ENCODE measurements at places on chromosomes 16 and 17.
A peak's percentile ranks its signal among the peaks of the same experiment; 100 is the strongest.

DNA sequence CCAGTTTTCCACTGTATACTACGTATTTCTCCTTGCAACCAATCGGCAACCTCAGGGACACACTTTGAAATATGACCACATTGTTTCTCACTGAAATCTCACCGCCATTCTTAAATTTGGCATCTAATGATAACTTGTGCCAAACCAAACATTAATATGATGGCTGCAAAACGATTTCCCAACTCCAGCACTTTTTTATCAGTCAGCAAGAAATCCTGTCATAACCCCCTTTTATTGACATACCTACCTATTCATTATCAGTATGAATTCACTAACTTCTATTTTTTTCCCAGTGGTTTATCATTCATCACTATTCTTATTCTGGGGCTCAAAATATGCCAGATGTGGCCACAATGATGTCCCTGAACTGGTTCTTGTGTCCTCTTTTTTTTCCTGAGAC, 15.8 kb downstream of the MBTD1 start:
- no peak for DNase-seq

GRCh38 chr17:76271669-76272540, 6.8 kb downstream of the UBALD2 start:
- DNase-seq: no peak

DNA sequence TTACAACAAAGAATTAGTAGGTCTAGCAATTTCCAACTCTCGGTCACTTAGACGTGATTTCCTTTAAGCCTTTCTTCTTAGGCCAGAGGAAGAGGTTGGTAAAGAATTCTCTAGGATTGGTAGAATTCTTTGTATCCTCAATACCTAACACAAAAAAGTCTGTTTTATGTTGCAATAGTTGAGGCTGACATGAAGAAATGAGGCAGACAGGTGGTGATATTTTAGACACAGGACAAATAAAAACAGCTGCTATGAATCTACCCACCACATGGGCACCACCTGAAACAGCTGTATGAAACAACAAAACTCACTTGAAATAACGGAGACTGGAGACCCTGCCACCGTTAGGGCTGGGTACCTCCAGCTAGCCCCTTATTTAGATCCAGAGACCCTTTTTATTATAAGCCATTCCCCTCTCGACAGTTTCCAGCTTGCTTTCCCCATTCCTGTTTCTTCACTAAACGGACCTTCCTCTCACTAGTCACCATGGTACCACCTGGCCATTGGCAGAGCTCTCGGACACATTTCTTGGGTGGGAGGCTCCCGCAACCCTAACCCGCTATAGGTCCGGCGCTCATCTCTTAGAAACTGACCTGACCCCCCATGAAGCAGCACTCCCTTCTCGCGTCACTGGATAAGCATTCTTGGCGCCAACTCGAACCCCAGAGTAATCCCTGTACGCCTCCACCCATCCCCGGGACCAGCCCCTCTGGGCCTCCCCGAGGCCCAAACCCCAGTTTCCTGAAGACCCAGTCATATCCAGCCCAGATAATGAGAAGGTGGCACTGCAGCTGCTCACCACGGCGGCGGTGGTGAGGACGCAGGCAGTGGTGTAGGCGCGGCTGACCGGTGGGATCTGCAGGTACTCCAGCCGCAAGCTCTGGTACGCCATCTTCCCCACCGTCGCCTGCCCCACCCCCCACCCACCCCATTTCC, at the start of gene DERL2:
DERL2 (minus strand) TSS at position 909 of the 936 bp plus-strand sequence; CDS start at position 892, 17 bp downstream.
- DNase-seq: no peak

DNA sequence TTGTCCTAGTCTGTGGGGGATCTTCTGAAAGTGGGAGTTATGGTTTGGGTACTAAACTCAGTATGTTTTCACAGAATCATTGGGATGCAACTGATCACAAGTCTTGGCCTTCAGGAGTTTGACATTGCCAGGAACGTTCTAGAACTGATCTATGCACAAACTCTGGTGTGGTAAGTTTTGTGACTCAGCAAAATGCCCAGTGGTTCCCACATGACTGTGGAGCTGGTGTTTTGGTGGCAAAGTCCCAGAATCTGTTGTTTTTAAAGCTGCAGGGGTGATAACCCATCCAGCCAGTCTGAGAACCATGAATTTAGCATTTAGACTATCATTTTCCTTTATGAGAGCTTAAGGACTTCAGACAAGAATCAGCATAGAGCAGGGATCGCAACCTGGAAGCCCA, 40.6 kb downstream of the GDE1 start:
- DNase-seq: no peak

DNA sequence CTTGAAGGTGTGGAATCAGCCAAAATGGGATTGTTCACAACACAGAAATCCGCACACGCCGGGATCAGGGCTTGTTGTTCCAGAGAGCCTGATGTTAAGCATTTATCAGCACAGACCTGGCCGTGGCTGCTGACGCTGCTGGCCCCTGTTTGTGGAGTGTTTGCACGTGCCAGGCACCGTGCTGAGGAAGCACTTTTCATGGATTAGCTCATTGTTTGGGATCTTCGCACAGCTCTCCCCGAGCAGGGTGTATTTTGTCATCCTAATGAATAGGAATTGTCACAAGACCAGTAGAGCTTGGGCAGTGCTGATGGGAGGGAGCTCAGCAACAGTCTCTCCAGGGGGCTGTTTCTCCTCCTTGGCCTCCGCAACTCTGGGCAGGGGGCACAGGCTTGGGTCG, 160.4 kb upstream of the PLCG2 start:
- no peak for DNase-seq

GRCh38 chr17:48128400-48128799, 20.8 kb downstream of the SNX11 start:
- no peak for DNase-seq

DNA sequence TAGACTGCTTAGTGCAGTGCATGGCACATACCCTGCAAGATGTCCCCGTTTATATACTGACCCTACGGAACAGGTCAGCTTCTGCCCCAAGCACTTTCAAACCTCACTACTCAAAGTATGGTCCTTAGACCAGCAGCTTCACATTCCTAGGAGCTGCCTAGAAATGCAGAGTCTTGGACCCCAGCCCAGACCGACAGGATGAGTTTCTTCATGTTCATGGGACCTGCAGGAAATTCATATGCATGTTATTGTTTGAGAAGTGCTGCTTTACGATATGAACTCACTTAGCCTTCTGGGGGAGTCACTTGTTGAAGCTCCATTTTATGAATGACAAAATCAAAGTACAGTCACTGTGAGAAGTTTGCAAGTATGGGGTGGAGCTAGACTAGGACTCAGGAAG, 82.6 kb downstream of the DYNLRB2 start:
- DNase-seq: no peak

- DNase-seq: no peak
Observed at GRCh38 chr17:68319410-68320162, 28.3 kb downstream of the ARSG start.

DNA sequence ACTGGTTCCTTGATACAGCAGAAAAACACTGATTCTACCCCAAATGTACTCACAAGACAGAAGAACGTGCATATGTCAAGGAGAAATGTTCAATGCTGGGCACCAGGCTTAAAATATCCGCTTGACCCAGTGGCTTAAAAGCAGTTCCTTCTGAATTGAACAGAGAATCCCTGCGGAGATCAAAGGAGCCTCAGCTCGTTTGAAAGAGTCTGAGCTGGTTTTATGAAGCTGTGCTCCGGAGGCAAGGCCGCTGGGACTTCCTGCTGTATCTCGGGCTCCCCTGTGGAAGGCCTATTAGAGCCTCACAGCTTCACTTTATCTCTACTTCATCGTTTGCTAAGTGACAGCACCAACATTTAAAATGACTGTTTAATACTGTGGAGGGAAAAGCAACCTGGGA, 2.2 kb downstream of the LMF1 start:
- DNase-seq: no peak

GRCh38 chr16:57728336-57729181, 7.0 kb upstream of the KATNB1 start:
- DNase-seq: no peak

- no peak for DNase-seq
Observed at GRCh38 chr16:88549671-88550245, 20.4 kb upstream of the ZC3H18 start.

- DNase-seq: no peak
Observed at GRCh38 chr17:67868176-67868575, 42.9 kb downstream of the BPTF start.

- no peak for DNase-seq
Observed at GRCh38 chr17:82278786-82279391, 5.4 kb upstream of the CSNK1D start.

- DNase-seq: no peak
Observed at GRCh38 chr17:80105762-80106161, 4.4 kb downstream of the GAA start.

DNA sequence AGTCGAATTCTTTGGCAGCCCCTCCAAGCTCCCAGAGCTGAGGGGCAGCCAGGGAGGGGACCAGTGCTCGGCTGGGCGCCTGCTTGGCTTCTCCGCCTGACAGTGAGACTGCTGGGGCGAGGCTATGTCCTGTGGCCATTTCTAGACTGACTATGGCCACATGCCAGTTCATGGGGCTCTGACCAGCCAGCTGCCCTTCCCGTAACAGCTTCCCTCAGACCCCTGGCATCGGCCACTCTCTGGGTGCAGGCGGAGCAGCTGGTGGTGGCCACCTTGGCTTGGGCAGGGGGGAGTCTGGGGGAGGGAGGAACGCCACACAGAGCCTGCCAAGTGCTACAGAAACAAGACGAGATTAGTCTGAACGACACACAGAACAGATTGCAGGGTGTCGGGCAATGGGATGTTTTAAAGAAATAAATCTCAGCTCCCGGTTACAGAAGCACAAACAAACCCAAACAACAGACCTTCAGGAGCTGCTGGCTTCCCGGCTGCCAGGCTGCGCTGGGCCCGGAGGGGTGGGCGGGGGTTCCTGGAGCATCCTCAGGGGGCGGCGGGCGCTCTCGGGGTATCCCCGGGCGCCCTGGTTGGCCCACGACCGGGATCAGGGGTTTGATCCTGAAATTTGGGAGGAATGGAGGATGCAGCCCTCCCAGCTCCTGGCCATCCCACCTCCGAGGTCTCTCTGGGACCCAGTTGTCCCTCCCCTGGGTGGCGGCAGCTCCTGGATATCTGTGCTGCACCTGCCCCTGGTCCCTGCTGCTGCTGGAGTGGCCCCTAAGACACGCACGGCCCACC, 34.5 kb downstream of the TBC1D16 start:
- DNase-seq: no peak

DNA sequence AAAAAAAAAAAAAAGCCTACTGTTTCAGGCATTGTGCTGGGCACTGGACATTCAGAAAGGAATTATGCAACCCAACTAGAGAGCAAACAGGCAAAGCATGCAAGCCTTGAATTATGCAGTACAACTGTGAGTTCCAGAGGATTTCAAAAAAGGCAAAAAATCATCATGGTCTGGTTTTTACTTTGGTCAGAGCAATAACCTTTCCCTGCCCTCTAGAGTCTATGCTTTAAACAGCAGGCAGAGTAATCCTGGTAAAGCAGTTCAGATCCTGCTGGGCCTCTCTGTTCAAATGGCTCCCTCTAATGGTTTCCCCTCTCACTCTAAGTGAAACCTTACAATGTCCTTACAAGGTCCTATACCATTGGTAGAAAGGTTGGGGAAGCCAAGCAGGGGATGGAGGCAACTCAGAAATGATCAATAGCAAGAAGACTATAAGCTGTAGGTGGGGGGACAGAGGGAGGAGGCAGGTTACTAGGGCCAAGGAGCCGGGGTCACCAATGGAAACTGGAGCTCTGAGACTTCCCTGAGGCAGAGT, 4.6 kb upstream of the TAF15 start:
- peak; percentile 85 for DNase-seq

GRCh38 chr16:27386674-27387073, 15.3 kb upstream of the IL21R start:
- DNase-seq: no peak

DNA sequence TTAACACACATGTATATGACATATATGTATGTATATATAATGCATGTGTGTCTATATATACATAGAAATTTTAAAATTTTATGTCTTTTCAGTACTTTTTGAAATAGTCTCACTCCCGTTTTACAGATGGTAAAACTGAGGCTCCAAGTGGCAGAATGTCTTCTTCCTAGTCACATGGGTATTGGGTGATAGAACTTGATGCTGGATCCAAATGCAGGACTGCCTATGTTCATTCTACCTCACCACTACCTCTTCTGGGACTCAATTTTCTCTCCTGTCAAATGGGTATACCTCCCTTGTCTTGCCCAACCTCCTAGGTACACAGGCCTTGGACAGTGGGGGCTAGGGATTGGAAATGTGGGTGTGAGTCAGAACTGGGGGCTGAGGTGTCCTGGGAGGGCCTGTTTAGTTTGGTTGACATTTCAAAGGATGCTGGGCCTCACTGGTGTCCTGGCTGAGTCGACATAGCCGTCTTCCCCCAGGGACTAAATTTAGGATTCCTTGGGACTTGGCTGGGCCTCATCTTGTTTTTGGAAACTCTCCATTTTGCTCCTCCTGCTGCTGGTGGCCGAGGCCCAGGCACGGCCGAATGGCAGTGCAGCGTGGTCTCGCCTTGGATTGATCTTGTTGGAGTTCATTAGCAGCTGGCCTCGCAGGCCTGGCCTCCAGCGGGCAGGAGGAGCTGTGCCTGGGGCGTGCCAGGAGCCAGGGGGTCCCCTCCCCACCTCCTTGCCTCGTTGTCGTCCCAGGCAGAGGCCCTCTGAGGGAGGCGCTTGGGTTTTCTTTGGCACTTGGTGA, 25.9 kb downstream of the NKD1 start:
- DNase-seq: no peak

DNA sequence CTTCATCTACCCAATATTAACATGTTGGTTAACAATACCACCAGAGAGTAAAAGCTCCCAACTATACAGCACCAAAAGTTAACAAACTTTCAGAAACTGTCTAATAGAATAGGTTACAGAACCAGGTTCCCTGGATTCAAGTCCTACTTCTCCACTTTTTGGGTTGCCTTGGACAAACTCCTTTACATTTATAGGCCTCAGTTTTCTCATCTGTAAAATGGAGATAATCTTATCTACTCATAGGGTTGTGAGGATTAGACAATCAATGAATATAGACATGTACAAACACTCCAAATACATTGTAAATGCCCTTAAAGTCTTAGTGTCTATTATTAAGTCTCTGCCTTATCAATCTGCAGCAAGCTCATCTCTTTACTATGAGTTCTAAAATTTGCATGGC, 435.2 kb downstream of the ZFHX3 start:
- DNase-seq: no peak

DNA sequence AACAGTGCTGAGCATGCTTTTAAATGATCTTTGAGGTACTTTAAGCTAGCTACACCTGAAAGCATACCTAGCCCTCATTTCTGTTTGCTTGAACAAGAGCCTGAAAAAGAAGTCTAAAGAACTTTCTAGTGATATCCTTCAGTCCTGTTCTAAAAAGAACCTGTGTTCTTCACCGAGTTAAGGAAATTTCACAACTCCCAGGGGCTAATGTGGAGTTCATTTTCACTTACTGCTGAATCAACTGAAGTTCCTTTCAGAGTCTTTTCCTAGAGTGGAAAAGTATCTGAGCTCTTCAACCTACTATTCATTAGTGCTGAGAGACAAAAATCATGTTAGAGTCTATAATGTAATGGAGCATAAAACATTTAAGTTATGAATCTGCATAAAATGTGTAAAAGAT, 66.9 kb downstream of the CHD9 start:
- no peak for DNase-seq

- DNase-seq: no peak
Observed at GRCh38 chr16:64321881-64322280, 800.0 kb downstream of the CDH11 start.
